ENCODE measurements at places on chromosomes 13 and 19.

- DNase-seq, result peak; percentile 47
Measured at GRCh38 chr13:25118378-25118905, 22.5 kb downstream of the PABPC3 start.

- no peak for DNase-seq
Measured at GRCh38 chr13:37349916-37350315, 244.5 kb upstream of the CSNK1A1L start.

DNA sequence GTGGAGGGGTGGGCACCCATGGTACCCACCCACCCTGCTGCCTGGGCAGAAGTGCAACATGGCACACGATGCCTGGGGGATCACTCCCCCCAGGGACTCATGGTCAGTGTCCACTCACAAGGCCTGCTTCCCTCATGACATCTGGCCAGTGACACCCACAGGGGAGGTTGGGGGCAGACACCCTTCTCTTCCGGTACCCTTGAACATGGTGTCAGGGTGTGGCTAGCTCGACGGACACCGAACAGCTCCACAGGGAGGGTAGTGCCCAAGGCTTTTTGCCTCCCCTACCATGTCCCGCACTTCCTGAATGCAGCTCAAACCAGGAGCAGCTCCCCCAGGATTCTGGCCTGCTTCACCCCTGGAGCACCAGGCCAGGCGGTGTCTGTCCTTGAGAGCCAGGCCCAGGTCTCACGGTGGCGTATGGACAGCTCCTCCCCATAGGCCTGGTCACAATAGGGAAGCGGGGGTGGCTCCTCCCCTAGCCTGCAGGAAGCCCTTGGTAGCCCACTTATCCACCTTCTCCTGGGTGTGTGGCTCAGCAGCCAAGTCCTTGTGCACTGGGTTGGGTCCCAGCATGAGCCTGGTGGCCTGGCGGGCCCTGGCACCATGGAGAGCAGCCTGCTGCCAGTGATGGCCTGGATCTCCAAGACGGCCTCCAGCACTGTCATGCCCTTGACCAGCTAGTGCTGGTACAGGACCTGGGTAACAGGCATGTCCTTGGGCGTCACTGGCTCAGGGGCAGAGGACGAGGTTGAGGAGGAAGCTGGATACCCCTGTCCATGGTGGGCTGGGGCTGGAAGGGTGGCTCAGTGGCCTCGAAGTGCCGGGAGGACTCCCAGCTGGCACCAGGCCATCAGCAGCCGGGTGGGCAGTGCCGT, 7.8 kb downstream of the ACP4 start:
- no peak for DNase-seq

DNA sequence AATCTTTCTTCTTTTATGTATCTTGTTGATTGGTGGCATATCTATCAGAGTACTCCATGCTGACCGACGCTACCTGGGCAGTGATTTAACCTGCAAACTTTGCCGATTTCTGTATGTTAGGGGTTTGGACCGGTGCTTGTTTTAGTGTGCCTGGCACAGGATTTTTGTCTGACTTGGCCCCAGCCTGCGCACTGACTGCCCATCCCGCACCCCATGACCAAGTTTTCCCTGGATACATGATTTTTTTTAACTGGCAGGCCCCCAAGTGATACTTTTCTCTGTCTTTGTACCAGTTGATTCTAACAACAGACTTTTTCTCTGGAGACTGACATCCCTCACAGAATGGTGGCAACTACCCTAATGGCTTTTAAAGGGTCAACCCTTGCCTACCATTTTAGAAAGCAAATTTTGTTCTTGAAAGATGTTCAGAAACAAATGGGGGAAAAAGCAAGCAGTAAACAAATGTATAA, 69.0 kb upstream of the C1QTNF9B start:
- peak; percentile 80 for DNase-seq

GRCh38 chr19:33280351-33280921, 21.9 kb downstream of the CEBPA start:
- DNase-seq, result no peak

- DNase-seq, result no peak
Measured at GRCh38 chr13:24159357-24159756, 1.2 kb upstream of the SPATA13 start.

DNA sequence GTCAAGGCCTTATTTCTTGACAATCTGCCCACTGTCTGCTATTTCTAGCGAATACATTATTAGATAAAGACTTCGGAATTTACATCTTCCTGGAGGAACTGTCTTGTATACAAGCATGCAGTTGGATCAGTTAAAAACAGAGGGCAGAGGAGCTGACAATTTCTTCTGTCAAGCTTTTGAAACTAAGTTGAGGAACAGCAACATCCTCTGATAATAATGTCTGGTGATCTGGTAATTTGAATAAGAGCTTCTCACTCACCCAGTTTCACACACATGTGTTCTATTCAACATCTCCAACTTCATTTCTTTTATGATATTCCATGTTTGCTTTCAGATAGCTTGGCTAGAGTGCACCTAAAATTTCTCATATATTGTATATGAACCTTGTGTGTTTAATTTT, 50.2 kb downstream of the MTMR6 start:
- DNase-seq, result no peak

- DNase-seq, result no peak
Measured at GRCh38 chr13:32039056-32039455, 7.5 kb downstream of the FRY start.

DNA sequence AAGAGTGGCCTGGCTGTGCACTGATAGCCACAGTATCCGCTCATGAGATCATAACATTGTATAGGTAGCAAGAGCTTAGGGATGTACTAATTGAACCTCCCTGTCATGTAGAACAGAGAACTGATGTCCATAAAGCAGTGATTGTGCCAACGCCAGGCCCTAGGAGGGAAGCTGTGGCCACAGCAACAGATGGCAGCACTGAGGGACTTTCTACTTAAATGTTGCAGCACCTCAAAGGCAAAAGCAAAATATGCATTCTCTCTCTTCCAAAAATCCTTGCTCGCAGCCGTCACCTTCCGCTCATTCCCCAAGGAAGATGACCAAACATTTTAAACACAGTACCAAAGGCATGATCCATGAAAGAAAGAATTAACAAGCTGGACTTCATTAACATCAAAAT, 32.3 kb downstream of the COL4A1 start:
- peak; percentile 86 for DNase-seq

DNA sequence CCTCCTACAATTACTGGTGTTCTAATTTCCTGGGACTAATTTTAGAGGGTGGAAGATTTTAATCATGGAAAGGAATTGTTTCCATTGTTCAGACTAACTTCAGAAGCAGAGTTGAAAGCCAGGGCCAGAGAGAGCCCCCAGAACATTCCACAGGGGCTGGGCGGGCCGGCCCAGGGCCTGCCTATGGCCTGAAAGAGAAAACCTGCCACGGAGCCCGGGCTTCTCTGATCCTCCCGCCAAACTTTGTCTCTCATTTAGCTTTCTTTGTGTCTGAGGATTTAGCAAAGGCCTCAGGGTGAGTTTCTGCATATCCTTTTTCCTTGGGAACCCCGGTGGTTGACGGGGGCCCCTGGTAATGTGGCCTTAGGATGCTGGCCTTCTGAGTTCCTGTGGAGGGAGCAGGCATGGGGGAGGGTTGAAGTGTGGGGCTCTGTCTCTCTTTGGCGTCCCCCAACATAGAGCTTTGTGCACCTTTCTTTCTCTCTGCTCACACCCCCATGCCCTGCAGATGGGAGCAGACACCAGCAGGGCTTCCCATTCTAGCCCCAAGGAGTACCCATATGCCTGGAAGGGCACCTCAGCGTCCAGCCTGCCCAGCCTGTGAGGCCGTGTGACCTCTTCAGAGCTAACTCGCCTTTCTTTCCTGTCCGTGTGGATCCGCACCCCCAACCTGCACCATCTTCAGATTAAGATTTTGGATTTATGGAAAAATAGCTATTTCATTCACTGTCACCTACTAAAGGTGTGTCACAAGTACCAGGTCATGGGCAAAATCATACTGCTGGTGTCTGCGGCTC, 539.5 kb downstream of the FGF9 start:
- no peak for DNase-seq

DNA sequence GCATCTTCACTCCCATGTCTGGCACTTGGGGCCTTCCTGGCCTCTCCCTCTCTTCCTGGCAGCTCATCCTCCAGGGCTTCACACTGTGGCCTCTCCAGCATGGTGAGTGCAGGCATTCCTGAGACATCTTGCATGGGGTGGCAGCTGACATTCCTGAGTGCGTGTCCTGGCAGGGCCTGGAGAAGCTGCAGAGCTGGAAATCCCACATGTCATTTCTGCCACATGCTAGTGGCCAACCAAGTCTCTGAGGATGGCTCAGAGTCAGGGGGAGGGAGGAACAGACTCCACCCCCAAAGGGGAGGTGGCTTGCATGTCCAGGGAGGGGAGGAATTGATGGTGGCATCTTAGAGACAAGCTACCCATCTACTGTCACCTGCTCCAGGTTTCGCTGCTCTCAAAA, 41.6 kb upstream of the AMER2 start:
- no peak for DNase-seq

DNA sequence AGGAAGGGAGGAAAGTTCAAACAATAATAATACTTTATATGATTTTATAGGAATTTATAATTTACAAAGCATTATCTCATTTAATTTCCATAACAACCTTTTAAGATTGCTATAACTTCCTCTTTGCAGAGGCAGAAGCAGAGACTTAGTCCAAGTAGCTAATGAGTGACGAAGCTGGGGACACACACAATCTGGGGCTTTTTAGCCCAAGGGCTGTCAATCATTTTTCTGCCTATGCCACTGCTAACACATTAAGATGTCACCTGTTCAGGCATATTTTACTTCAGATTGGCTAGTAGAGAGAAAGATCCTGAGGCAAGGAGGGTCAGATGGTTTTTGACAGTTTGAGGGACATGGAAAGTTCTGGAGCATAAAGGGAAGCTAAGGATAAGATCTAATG, 12.6 kb downstream of the SCEL start:
- no peak for DNase-seq

DNA sequence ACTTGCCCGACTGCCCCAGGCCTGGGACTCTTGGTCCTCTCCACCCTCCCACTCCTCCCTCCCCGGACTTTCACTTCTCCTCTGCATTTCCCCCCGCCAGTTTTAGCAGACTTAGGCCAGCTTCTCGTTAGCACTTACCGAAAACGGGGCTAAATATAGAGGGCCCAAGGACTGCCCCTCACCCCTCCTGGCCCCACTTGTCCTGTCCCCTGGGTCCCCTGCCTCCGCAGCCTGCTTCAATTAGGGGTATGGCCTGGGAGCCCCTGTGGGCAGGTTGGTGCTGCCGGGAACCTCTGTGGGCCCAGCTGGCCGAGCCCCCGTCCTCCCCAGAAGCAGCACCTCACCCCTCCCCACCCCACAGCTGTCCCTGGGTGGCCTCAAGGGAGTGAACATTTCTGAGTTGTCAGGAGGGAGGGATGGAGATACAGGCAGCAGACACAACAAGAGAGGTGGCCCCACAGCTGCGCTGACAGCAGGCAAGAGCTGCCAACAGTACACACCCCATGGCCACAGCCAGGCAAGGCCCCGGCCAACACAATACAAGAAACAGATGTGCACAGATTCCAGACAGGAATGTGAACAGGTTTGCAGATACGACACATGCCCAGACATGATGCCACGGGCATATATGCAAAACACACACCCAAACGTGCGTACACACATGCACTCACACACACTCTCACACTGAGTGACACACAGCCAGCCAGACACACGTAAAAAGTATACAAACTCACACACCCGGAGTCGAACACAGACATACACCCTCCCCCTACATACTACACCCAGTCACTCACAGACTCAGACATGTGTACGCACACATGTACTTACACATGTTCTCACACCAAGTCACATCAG, 2.6 kb downstream of the POU2F2 start:
- DNase-seq, result no peak

- DNase-seq, result no peak
Measured at GRCh38 chr19:57071444-57071843, 48.3 kb upstream of the USP29 start.

GRCh38 chr13:20118268-20119140, 42.3 kb downstream of the GJA3 start:
- DNase-seq, result no peak

DNA sequence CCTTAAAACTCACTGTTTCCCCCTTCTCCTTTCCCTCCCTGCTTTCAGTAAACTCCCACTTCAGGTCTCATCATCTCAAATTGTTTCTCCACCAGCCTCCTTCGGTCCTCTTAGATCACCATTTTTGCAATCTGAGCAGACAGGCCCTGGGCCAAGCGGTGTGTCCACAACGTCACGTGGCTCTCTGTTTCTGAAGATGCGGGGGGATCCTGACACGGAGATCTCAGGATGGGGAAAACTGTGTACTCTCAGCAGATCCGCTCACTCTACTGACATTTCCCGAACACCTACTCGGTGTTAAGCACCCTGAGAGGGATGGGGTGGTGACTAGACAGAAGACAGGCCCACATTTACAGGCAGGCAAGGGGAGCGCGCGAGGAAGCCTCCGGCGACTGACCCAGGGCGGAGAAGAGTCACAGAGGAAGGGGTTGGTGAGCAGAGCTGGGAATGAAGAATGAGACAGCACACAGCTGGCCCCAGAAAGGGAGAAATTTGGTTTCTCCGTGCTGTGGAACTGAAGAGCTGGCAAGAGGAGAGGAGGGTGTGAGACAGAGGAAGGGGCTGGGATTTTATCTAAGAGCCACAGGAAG, 38.8 kb downstream of the SERP2 start:
- no peak for DNase-seq

- peak; percentile 90 for DNase-seq
Measured at GRCh38 chr19:32289566-32290210, 55.7 kb upstream of the ZNF507 start.

DNA sequence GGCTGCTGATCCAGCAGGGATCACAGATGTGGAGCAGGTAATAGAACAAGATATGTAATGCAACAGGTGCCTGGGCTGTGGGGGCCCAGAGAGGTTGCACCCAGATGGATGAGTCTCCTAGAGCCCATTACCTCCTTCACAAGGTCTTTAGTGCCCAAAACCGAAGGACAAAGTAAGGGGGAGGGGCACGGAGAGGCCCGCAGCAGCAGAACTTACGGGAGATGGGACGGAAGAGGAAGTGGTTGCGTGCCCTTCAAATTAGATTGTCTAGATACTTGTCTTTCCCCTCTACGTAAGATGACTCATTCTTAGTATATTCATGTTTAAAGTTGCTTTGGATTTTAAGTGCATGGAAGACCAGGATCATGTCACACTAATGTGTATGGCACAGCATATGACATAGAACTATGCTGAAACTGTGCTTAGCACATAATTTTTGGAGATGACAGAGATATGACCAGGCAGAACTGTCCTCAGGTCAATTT, 5.7 kb upstream of the MRPS31 start:
- DNase-seq, result no peak

- DNase-seq, result peak; percentile 55
Measured at GRCh38 chr13:46529216-46529919, 23.6 kb upstream of the LRCH1 start.

- DNase-seq, result peak; percentile 99
Measured at GRCh38 chr19:48835734-48836088, 580 bp downstream of the HSD17B14 start.

Measured in esophagus muscularis mucosa (tissue), 4 donors.